Activated CD4-positive, alpha-beta T cell treated with anti-CD3 and anti-CD28 coated beads, Interleukin-2, amount 50 U/mL, for 4 hours (primary cell): ENCODE measurements at places on chromosomes 12 and 14.

DNA sequence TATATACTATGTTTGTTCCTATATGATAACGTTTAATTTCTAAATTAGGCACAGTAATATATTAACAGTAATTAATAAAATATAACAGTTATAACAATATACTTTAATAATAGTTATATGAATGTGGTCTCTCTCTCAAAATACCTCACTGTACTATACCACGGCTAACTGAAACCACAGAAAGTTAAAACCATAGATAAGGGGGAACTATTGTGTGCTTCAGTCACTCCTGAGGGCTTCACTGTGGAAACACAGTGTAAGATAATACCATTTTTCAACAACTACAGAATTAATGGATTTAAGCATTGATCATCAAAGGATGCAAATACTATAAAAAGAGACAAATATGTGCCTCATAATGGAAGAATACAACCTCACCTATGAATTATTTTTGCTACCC is 266.4 kb upstream of the RGS6 start:
- no peak for DNase-seq

DNA sequence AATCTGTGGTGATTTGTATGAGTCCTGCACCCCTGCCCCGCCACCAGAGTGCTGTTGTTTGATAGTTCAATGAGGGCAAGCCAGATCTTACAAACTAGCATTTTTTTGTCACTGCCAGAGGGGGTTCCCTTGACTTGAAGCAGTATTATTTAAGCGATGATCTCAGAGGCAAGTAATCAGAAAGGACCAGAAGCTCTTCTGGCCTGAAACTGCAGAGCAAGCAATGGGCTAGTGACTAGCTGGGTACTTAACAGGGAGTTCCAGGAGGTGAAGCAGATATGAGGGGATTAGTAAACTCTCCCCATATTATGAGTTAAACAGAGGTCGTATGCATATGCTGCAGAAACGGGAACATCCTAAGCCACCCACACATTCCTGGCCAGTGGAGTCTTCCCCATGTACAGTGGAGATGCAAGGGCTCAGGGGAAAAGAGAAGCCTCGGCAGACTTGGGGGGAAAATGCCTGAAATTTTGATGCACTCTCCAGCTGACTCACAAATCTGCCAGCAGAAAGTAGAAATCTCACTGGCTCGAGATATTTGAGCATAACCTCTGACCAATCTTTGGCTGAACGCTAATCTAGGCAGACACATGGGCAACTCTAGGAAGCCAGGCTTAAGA is 8.3 kb upstream of the CRACR2A start:
- no peak for DNase-seq

GRCh38 chr14:92532490-92533163 is 19.0 kb downstream of the RIN3 start:
- DNase-seq: no peak

- no peak for DNase-seq
Measured at GRCh38 chr12:31300341-31300740, 25.6 kb downstream of the SINHCAF start.

DNA sequence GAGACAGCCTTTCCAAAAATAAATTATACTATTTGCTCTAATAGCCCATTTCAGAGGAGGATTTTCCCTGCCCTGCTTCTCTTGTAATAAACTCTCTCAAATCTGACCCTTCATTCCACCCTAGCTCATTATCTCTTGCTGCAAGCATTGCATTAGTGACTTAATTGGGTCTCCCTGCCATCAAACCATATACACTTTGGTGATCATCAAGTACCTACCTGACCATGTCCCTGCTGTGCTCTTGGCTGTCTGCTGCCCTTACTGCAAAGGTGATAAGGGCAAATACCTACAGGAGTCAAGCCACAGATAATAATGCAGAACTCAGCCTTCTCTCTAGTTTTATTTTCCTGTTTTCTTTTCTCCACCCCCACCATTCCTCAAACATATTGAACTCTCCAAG is 88.4 kb downstream of the LIN7A start:
- no peak for DNase-seq
